ENCODE measurements at places on chromosomes 6 and 20.

DNA sequence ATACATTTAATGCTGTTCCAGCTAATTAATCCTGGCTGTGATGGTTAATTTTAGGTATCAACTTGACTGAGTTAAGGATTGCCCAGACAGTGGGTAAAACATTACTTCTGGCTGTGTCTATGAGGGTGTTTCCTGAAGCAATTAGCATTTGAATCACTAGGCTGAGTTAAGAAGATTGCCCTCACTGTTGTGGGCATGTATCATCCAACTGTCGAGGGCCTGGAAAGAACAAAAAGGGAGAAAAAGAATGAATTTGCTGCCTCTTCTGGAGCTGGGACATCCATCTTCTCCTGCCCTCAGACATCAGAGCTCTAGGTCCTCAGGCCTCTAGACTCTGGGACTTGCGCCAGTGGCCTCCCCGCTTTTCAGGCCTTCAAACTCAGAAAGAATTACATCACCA is 34.3 kb downstream of the SDHAF4 start:
- no peak for DNase-seq

- DNase-seq = peak; percentile 36
Observed at GRCh38 chr6:138231381-138231886, 13.1 kb upstream of the PBOV1 start.

- no peak for DNase-seq
Observed at GRCh38 chr6:12818324-12818723, 101.8 kb downstream of the PHACTR1 start.

GRCh38 chr6:36586606-36587005 is 7.6 kb upstream of the SRSF3 start:
- DNase-seq = no peak

DNA sequence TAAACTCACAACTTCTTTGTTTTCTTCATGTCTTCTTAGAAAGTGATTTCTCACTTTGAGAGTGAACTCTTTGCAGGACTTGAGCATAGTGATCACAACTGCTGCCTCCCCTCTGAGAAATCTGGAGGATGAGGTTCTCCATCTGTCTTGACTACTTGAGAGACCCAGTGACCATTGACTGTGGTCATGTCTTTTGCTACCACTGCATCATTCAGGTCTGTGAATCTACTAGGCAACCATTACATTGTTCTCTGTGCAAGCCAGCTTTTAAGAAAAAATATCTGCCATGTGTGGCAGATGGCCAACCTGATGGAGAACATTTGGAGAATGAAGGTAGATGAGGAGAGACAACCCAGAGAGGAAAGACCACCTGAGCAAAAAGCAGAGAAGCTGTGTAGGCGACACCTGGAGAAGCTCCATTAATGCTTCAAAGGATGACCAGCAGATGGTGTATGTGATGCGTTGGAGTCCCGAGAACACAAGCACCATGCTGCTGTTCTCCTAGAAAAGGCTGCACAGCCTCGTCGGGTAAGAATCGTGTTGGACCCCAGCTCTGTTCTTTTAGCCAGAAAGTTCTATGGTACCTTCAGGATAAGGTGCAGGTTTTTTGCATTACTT is 25.1 kb upstream of the TRIM26 start:
- peak; percentile 59 for DNase-seq

DNA sequence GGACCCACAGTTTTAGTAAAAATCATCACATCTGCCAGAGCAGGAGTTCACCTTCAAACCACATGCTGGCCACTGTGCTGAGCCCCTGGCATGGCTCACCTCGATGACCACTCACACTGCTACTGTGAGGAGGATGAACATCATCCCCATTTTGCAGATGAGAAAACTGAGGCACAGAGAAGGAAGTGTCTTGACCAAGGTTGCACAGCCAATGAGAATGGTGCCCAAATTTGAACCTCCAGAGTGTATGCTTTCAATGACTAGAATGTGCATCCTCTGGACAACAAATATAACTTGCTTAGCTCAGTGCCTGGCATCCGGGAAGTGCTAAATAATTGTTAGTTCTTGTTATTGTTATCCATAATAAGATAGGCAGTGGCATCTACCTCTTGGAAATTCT is 37.2 kb upstream of the FAM83D start:
- DNase-seq = no peak

All from ELR (cell line).